Uterus (tissue), 4 donors: ENCODE measurements at places on chromosomes 4 and X. TPM values are rescaled to one million over a fixed set of nuclear protein-coding genes. Genes with fewer than 3 reads are reported as not detected.
A peak's percentile ranks its signal among the peaks of the same experiment; 100 is the strongest.

DNA sequence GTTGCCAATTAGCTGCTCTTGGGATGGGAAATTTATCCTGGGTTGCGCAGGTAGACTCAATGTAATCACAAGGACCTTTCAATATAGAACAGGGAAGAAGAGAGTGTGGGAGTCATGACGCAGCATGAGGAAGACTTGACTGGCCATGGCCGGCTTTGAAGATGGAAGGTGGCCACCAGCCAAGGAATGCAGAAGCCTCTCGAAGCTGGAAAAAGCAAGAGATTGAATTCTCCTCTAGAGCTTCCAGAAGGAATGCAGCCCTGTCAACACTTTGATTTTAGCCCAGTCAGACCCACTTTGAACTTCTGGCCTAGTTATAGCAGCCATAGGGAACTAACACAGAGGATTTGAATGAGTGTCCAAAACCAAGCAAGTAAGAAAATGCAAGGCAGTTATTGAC lies 14.7 kb upstream of the SH3KBP1 start:
- H3K36me3 ChIP-seq = no peaks in the 10 kb centered on the region
- H3K4me3 ChIP-seq = no peak overlapping the region
- no peak for DNase-seq
- no peaks in the 10 kb centered on the region for H3K4me1 ChIP-seq
- H3K27me3 ChIP-seq = no peaks in the 10 kb centered on the region

GRCh38 chrX:113929004-113929403 lies 654.9 kb upstream of the HTR2C start:
- no peak for DNase-seq
- no peaks in the 10 kb centered on the region for H3K36me3 ChIP-seq
- no peaks in the 10 kb centered on the region for H3K27me3 ChIP-seq
- H3K4me3 ChIP-seq = no peak overlapping the region

DNA sequence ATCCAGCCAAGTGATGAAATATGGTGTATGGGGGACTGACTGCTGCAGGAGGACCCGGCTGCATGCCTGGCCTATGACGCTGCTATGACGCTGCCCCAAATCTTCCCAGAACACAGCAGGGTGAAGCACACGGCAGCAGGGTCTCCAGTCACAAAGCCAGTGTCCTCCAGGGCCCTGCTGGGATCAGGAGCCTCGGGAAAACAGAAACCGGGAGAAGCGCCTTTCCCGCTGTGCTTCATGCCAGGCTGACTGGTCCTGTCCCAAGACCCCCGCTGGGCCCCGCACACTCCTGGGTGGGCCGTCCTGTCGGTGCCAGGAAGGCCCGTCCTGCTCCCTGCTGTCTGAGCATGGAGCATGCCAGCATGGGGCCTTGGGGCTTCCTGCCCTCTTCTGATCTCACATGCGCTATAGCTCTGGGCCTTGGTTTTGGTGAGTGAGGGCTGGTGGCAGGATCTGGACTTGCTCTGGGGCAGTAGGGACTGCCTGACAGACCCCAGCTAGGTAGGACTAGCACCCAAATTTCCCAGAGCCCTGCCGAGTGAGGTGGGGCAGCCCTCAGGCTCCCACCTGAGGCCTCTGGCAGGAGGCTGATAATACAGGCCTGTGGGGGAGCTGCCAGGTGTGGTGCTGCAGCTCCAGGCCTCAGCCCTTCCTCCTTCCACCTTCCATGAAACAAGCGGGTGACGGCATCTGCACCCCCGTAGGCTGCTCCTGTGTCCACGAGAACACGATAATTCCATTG lies 64.0 kb downstream of the ACOX3 start:
- H3K27ac ChIP-seq = no peak overlapping the region
- no peak overlapping the region for H3K4me3 ChIP-seq
- no peaks in the 10 kb centered on the region for H3K36me3 ChIP-seq

Gene ASMT
- total RNA-seq = 0.21 TPM

DNA sequence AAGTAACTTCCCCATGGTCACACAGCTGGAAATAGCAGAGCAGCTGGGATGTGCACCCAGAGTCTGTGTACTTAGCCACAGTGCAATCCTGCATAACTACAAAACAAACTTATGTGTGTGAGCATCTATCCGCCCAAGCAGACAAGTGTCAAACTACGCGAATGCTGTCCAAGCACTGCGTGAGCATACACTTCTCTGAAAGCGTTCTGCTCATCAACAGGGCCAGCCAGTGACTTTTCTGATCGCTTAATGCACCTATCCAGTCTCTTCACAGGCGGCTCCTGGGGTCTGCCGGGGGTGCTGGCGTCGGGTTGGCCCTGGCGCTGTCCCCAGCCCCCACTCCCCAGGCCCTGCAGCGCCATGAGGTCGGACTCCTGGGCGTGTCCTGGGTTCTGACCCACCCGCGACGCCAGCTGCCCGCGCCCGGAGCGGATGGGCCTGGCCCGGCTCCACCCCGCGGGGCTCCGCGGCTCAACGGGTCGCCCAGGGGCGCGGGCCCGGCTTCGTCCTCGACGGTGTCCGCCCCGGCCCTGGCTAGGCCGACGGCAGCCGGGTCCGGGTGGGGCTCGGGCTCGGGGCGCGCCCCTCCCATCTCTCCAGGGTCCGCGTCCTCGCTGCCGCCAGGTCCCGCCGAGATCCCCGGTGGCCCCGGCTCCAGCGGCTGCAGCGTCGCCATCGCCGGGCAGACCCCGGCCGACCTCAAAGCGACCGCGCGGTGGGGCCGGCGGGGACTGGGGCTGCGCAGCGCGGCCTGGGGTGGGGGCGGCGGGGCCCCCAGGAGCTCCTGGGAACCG lies 1.3 kb upstream of the ZNF141 start:
- H3K36me3 ChIP-seq = no peaks in the 10 kb centered on the region
- H3K4me1 ChIP-seq = peaks cover 5% of the 10 kb centered on the region
- peak; percentile 26 for DNase-seq
- H3K27ac ChIP-seq = peak overlapping the region; percentile 94
- peak overlapping the region; percentile 60 for H3K4me3 ChIP-seq
- H3K27me3 ChIP-seq = no peaks in the 10 kb centered on the region

DNA sequence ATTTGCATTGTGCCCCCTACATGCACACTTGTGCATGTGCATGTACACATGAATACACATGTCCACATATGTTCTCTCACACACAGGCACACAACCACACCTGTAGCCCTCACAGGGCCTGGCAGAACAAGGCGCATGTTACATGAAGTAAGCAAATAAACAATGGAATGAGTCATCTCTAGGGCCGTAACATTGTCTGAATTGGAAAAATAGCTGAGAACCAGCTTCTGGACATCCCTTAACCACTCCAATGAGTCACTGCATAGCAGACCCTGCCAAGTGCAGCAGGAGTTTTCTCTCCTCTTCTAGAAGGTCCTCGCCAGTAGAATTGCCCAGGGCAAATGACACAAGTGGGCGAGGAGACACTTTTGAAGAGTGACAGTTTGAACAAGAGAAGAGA lies 66.1 kb downstream of the MAGEA10 start:
- H3K4me3 ChIP-seq = no peak overlapping the region
- no peak for DNase-seq

DNA sequence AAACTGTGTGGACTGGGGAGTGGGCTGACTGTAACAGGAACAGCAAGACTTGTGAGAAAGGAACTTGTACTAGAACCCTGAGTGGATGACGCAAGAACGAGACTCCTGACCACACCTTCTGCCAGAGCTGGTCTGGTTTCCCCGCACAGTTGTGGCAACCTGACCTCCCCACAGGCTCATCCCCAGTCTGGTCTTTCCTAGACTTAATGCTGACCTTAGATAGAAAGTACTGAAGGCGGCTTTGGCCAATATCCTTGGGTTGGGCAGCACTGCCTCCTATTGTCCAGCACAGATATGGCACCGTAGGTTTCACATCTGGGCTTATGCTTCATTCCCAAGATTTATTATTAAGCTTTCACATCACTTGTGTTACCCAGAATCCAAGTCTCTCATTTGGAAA lies 137.8 kb upstream of the FRG1 start:
- no peaks in the 10 kb centered on the region for H3K4me1 ChIP-seq
- H3K27me3 ChIP-seq = no peaks in the 10 kb centered on the region
- DNase-seq = no peak
- H3K4me3 ChIP-seq = no peak overlapping the region
- H3K27ac ChIP-seq = no peak overlapping the region

Gene FHDC1
- total RNA-seq = 1.4 TPM

Gene QRFPR
- total RNA-seq = not detected

GRCh38 chr4:153713866-153714646 lies 30.0 kb downstream of the TLR2 start:
- H3K27me3 ChIP-seq = no peaks in the 10 kb centered on the region
- no peaks in the 10 kb centered on the region for H3K4me1 ChIP-seq
- no peak for DNase-seq
- no peaks in the 10 kb centered on the region for H3K36me3 ChIP-seq

GRCh38 chr4:60452266-60452665 lies 747.9 kb upstream of the ADGRL3 start:
- DNase-seq = no peak
- H3K27ac ChIP-seq = no peak overlapping the region
- H3K4me1 ChIP-seq = no peaks in the 10 kb centered on the region

Gene NFKB1
- 41.3 TPM for total RNA-seq

Gene ETDB
- not detected for total RNA-seq

- H3K4me1 ChIP-seq = no peaks in the 10 kb centered on the region
- no peaks in the 10 kb centered on the region for H3K27me3 ChIP-seq
- no peak overlapping the region for H3K4me3 ChIP-seq
- H3K36me3 ChIP-seq = no peaks in the 10 kb centered on the region
- no peak for DNase-seq
- no peak overlapping the region for H3K27ac ChIP-seq
Observed at GRCh38 chr4:27928761-27929540, 1068.3 kb downstream of the STIM2 start.

- DNase-seq = no peak
- no peak overlapping the region for H3K4me3 ChIP-seq
- H3K27ac ChIP-seq = no peak overlapping the region
- no peaks in the 10 kb centered on the region for H3K36me3 ChIP-seq
- H3K4me1 ChIP-seq = no peaks in the 10 kb centered on the region
- H3K27me3 ChIP-seq = no peaks in the 10 kb centered on the region
Observed at GRCh38 chrX:46910415-46910814, 1.8 kb upstream of the JADE3 start.

GRCh38 chr4:152456609-152457008 lies 79.3 kb downstream of the FBXW7 start:
- H3K27me3 ChIP-seq = no peaks in the 10 kb centered on the region
- no peaks in the 10 kb centered on the region for H3K4me1 ChIP-seq
- no peak overlapping the region for H3K4me3 ChIP-seq
- no peak overlapping the region for H3K27ac ChIP-seq
- H3K36me3 ChIP-seq = no peaks in the 10 kb centered on the region
- DNase-seq = no peak

GRCh38 chr4:74092957-74093356 lies 6.0 kb downstream of the CXCL2 start:
- no peak overlapping the region for H3K27ac ChIP-seq
- DNase-seq = no peak
- no peaks in the 10 kb centered on the region for H3K4me1 ChIP-seq
- H3K4me3 ChIP-seq = no peak overlapping the region

Gene DACH2
- total RNA-seq = 8.6 TPM

GRCh38 chrX:111955901-111956300 lies 79.9 kb downstream of the TRPC5OS start:
- no peaks in the 10 kb centered on the region for H3K27me3 ChIP-seq
- no peaks in the 10 kb centered on the region for H3K36me3 ChIP-seq
- no peak for DNase-seq
- no peak overlapping the region for H3K27ac ChIP-seq

DNA sequence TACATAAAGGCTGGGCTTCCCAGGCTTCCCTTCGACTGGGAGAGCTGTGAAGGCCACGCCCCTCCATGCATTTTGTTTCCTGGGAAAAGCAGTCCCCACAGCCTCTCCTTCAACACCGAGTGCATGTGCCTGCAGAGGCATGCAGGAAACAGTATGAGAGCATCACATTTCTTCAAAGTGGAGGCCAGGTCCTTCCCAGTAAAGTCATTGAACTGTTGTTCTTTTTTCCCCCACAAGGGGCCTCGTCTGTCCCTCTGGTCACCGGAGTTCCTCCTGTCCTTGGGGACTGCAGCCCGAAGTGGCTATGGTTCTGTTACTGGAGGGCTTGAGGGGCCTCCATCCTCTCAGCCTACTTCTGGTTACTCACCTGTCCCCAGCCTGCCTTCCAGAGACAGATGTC lies 56.0 kb downstream of the RAI2 start:
- H3K4me1 ChIP-seq = no peaks in the 10 kb centered on the region
- H3K4me3 ChIP-seq = no peak overlapping the region
- H3K36me3 ChIP-seq = no peaks in the 10 kb centered on the region

Gene ZFP92
- 1.5 TPM for total RNA-seq

GRCh38 chrX:150848914-150849365 lies 49.5 kb downstream of the CD99L2 start:
- H3K36me3 ChIP-seq = no peaks in the 10 kb centered on the region
- H3K4me1 ChIP-seq = no peaks in the 10 kb centered on the region
- H3K4me3 ChIP-seq = no peak overlapping the region

DNA sequence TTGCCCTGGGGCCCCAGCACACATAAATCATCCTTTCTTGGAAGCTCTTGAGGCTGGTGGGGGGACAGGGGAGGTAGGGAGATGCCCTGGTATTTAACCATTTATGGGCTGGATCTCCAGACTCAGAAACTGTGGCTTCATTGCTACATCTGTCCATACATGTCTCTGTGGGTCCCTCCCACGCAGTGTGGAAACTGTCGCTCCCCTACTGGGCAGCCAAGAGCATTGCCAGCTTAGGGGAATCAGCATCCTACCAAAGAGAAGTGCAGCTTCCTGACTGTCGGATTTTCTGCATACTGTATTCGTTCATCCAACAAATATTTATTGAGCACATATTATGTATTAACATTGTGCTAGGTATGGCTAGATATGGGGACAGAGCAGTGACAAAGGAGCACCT lies 3.7 kb downstream of the GRIPAP1 start:
- H3K4me1 ChIP-seq = no peaks in the 10 kb centered on the region
- H3K4me3 ChIP-seq = no peak overlapping the region
- H3K36me3 ChIP-seq = no peaks in the 10 kb centered on the region

- H3K4me3 ChIP-seq = no peak overlapping the region
- H3K4me1 ChIP-seq = no peaks in the 10 kb centered on the region
- no peaks in the 10 kb centered on the region for H3K36me3 ChIP-seq
- H3K27ac ChIP-seq = no peak overlapping the region
- no peak for DNase-seq
Observed at GRCh38 chr4:150578745-150579501, 3.0 kb upstream of the MAB21L2 start.

DNA sequence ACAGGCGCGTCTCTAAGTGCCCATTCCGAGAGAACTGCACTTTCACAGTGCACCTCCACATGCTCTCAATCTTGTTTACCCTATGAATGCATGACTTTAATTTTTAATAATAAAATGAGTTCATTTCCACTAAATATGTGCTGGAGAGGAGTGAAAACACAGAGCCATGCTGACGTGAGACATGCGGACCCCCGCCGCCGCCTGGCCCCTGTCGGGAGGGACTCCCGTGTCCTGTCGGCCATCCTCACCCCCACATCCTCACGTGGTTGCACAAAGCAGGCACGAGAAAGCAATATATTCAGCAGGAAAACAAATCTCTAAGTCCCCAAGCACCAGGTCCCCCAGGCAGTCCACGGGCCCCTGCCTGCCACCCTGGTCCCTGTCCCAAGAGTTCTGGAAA lies 23.1 kb downstream of the PPP2R2C start:
- H3K36me3 ChIP-seq = no peaks in the 10 kb centered on the region
- peaks cover 5% of the 10 kb centered on the region for H3K4me1 ChIP-seq
- no peak overlapping the region for H3K4me3 ChIP-seq
- peak overlapping the region; percentile 47 for H3K27ac ChIP-seq
- H3K27me3 ChIP-seq = no peaks in the 10 kb centered on the region

Gene TNMD
- total RNA-seq = not detected

- no peaks in the 10 kb centered on the region for H3K27me3 ChIP-seq
- H3K4me3 ChIP-seq = no peak overlapping the region
- DNase-seq = no peak
- no peaks in the 10 kb centered on the region for H3K36me3 ChIP-seq
- no peak overlapping the region for H3K27ac ChIP-seq
- H3K4me1 ChIP-seq = peaks cover 11% of the 10 kb centered on the region
Observed at GRCh38 chr4:6201580-6202091, 1.3 kb upstream of the JAKMIP1 start.
